ENCODE measurements at places on chromosomes 2 and 18. TPM values are rescaled to one million over a fixed set of nuclear protein-coding genes. Genes with fewer than 3 reads are reported as not detected.

GRCh38 chr18:56152551-56153310, 485.7 kb downstream of the TXNL1 start:
- no peak for DNase-seq

- DNase-seq: no peak
Observed at GRCh38 chr2:135951041-135951583, 34.3 kb downstream of the DARS1 start.

DNA sequence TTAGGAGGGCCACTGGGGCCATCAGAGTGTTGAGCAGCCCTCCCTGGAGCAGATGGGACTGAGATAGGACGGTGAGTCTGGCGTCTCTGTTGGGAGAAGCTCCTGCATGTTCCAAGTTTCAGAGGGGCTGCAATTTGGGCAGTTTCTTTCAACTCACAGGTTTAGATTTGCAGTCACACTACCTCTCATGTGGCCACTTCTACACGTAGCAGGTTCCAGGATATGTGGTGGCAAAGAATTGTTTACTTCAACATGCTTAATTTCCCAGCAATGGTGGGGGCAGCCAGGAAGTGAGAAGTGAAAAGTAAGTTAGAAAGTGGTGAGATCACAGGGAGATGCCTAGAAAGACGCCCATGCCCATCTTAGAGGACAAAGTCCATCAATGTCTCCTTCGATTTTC, 9.3 kb downstream of the NCK2 start:
- DNase-seq: no peak

KLHL41 gene
- total RNA-seq: 3,308 TPM

GRCh38 chr18:23479829-23480505, 23.3 kb upstream of the RMC1 start:
- DNase-seq: no peak

DNA sequence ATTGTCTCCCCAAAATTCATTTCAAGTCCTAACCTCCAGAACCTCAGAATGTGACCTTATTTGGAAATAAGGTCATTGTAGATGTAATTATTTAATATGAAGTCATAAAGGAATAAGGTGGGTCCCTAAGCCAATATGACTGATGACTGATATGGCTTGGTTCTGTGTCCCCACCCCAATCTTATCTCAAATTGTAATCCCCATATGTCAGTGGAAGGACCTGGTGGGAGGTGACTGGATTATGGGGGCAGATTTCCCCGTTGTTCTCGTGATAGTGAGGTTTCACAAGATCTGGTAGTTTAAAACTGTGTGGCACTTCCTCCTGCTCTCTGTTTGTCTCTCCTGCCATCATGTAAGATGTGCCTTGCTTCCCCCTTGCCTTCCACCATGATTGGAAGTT, 43.0 kb upstream of the BCL11A start:
- no peak for DNase-seq

DNA sequence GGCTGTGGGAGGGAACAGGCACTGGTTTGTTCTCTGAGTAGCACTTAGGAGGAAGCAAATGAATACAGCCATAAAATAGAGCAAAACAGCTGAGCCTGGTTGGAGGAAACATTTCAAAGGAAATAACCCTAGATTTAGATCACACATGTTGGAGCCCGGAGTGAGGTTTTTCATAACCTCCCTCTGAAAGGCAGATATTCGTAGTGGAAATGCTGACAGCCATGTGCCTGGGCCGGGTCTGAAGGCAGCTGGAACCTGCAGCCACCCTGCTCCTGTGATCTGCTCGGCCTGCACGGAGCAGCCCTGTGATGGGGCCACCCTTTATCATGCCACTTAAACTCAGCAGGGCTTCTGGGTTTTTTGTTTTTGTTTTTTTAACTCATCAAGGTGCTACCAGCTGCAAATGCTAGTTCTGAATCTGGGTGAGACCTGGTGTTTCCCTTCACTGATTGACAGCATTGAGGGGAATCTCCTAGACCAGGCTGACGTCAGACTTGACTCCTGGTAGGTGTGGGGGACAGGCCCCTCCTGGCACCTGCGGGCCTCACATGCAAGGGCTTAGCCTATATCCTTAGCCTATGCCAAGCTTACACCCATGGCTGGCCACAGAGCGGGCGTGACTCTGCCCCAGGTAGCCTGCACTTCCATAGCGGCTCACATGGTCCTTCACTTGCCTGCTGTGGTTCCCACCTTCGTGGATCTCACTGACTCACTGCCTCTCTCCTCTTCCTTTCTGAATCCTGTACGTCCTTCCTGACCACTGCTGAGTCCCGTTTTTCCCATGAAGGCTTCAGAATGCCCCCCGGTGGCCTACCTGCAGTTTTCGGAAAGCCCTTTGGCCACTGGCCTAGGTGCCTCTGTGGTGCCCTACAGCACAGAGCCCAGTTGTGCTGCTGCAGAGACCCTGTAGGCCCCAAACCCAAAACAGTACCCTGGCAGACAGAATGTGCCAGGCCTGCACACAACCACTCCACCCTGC, 217.3 kb downstream of the SEPTIN10 start:
- DNase-seq: no peak

ZNF385B gene
- total RNA-seq: 13.6 TPM

DNA sequence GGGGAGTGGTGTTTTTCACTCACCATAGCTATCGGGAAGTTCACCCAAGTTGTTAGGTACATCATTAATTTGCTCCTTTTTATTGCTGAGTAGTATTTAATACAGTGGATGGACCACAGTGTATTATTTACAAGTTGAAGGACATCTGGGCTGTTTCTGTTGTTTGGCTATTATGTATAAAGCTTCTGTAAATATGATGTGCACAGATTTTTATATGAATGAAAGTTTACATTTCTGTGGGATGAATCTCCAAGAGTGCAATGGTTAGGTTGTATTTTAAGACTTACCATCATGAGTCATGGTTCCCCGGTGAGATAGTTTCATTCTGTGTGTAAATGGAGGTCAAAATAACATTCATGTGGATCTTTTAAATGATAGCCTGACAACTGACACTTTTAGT, 337.4 kb downstream of the PTPRM start:
- DNase-seq: no peak

Measured in psoas muscle (tissue), 8 donors.